Astrocyte (in vitro differentiated cells and primary cell): ENCODE measurements at places on chromosomes 1 and 21. TPM values are rescaled to one million over a fixed set of nuclear protein-coding genes. Genes with fewer than 3 reads are reported as not detected.
A peak's percentile ranks its signal among the peaks of the same experiment; 100 is the strongest.

DRAM2 gene
- total RNA-seq, result 33.9 and 38.7 TPM in 2 replicates

SPRR3 gene
- 0.70 and 3.0 TPM in 2 replicates for total RNA-seq

DNA sequence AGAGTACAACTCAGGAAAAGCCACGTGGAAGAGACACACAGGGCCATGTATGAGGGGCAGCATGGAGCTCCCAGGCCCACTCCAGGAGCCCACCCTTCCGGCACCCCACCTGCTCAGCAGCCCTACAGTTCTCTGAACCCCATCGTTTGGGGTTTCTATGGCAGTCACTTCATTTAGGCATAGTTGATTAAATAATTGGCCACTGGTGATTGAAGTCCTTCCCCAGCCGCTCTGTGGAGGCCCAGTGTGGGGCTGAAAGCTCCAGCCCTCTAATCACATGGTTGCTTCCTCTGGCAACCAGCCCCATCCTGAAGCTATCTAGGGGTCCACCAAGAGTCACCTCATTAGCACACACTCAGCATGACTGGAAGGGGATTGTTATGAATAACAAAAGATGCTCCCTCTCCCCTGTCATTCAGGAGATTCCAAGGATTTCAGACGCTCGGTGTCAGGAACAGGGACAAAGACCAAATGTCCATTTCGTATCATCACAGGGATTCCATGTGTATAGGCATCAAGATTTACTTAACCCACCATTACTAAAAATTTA lies 12.2 kb upstream of the S100A7A start:
- DNase-seq, result no peak

DNA sequence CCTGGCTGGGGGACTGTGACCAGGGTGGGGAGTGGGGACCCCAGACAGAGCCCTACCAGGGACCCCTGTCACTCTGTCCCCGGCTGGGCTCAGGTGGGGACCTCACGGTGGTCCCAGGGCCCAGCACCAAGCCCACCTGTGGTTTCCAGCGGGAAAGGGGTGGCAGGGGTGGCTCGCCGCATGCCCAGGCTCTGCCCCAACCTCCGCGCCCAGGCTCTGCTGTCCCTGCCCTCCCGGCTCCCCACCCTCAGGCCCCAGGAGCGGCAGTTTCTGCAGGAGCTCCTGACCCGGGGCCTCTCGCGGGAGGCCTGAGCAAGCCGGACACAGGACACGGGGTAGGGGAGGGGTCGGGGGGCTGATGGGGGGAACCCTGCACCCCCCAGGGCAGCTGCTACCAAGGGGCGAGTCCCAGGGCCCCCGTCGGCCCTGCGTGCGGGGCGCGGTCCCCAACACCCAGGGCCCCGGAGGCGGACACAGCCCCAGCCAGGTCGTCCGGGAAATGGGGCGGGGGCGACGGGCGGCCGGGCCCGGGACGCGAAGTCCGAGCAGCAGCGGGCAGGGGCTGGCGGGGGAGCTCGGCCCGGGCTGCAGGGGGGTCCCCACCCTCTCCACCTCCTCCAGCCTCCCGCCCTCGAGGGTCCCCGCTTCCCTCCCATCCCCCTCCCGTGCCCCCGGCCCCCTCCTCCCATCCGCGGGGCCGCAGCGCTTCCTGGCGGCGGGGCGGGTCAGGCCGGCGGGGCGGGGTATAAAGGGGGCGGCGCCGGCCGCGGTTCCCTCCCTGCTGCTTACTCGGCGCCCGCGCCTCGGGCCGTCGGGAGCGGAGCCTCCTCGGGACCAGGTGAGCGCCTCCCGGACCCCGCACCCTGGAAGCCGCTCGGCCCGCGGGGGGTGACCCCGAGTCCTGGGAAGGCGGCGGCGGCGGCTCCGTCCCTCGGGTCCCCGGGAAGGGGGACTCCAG lies at the start of gene COL6A2:
Gene COL6A2, plus strand, starts transcription at position 777 of the 958 bp plus-strand sequence.
- DNase-seq, result no peak

DNA sequence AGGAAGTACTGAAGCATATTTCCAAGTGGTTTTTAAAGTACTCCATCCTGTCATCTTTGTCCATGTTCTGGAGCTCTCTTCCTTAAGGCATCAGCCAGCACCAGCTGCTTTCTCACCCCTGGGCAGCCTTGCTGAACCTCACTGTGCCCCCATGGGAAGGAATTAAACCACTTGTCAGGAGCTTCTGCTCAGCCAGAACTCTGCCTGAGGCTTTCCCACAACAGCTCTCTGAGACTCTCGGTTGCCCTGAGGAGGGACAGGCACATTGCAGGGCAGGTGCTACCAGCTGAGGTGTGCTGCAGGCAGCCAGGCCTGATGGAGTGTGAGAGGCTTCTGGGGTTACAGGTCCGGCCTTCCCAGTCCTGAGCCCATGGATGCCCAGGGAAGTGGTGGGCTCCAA lies 30.9 kb downstream of the FAM163A start:
- no peak for DNase-seq

DNA sequence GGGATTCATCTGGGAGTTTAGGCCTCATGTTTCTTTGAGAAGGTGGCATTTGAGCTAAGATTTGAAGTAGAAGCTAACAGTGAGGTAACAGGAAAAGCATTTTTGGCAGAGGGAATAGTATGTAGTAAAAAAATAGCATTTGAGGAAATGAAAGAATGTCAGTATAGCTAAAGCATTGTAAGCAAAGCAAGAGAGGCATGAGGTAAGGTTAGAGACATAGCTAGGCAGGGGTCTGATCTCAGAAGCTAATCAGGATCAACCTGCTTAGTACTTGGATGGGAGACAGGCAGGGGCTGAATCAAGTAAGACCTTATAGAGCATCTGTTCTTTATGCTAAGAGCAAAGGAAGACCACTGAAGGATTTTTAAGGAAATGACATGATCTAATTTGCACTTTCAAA lies 4.0 kb downstream of the POLR3C start:
- no peak for DNase-seq

DNA sequence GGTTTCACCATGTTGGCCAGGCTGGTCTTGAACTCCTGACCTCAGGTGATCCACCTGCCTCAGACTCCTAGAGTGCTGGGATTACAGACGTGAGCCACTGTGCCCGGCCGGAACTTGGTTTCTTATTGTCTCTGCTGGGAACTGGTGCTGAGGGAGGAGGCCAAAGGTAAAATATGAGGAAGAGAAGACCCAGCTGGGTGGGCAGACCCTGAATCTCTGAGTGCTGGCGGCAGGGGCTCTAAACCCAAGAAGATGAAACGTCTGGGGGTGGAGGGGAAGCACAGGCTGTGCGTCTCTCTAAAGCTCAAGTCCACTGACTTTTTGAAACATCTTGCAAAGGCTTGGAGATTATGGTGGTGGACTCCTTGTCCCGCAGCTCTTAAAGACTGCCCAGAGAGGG lies 82.0 kb upstream of the TLR5 start:
- DNase-seq, result no peak

DNA sequence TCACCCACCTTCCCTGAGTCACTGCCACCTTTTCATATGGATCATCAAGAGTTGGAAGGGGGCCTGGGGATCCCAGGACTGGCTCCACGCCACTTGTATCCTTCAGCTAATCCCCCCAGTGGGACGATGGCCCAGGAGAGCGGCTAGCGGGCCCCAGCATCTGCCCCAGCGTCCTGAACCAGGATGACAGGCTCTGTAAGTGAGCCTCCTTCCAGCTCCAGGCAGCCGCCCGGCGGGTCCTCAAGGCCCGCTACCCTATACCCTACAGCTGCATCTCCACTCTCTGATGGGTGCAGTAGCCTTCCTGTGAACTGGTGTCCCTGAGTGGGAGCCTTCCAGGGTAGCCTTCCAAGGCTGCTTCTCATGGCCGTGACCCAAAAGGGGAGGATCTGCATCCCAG lies 183.1 kb downstream of the ATG4C start:
- no peak for DNase-seq

GRCh38 chr21:31418377-31419001 lies 74.4 kb upstream of the TIAM1 start:
- DNase-seq, result no peak

DNA sequence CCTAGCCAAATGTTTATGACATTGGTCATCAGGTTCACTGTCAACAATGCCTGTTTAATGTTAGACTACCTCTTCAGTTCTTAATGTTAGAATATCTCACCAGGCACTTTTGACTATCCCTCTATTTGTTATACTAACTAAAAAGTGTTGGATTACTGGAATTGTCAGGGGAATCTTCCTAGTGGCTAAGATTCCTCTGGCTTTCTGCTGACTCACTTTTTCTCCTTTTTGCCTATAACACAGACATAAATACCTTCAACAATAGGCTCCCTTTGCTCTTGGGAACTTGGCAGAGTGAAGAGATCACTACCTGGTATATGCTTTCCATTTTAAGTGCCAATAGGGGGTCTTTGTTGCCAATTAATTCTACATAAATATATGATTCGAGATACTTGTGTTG lies 68.5 kb downstream of the TMEM200B start:
- peak; percentile 13 for DNase-seq

DNA sequence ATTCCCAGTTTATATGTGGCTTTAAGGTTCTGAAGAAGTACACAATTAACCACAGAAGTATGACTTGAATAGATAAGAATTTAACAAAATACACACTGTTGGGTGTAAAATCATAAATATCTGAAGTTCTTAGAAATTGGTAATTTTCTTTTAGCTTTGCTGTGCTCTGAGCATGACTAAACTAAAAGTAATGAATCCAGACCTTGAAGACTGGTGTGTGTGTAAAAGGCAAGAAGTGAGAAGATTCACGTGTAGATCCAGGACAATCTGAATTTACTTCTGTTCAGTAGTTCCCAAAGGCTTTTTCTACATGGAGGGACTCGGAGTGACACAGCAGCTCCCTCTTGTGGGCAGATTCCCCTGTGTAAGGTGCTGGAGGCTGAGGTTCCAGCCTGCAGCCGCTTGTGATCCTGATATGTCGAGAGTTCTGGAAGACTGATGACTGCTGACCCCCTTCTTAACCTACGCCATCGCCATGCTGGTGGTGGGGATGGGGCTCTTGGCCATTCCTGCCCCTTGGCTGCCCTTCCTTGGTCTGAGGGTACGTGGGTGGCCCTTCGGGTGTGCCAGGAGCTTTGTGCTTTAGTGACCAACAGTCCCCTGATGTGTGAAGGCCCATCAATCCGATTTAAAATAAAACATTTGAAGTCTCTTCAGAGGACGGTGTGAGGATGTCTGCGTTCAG lies 62.7 kb downstream of the ADARB1 start:
- peak; percentile 75 for DNase-seq
